Putamen (tissue), 1 donor: ENCODE measurements at places on chromosomes 4 and X.

- DNase-seq: peak; percentile 58
Measured at GRCh38 chr4:16226816-16227461, 668 bp upstream of the TAPT1 start.

DNA sequence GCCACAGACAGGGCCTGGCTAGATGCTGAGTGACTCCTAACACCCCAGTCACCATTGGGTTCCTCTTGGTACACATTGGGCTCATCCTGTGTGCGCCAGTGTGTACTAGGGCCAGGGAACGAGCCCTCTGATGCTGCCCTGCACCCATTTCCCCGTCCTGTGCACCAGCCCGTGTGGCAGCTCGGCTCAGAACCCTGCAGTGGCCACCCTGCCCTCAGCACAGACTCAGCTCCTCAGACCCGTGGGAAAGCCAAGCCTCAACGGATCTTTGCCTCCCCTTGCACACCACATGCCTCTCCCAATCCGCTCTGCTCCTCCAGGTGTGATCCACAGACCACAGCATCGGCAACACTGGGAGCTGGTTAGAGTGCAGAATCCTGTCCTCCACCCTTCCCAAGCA, 38.6 kb downstream of the EVC start:
- DNase-seq: no peak

DNA sequence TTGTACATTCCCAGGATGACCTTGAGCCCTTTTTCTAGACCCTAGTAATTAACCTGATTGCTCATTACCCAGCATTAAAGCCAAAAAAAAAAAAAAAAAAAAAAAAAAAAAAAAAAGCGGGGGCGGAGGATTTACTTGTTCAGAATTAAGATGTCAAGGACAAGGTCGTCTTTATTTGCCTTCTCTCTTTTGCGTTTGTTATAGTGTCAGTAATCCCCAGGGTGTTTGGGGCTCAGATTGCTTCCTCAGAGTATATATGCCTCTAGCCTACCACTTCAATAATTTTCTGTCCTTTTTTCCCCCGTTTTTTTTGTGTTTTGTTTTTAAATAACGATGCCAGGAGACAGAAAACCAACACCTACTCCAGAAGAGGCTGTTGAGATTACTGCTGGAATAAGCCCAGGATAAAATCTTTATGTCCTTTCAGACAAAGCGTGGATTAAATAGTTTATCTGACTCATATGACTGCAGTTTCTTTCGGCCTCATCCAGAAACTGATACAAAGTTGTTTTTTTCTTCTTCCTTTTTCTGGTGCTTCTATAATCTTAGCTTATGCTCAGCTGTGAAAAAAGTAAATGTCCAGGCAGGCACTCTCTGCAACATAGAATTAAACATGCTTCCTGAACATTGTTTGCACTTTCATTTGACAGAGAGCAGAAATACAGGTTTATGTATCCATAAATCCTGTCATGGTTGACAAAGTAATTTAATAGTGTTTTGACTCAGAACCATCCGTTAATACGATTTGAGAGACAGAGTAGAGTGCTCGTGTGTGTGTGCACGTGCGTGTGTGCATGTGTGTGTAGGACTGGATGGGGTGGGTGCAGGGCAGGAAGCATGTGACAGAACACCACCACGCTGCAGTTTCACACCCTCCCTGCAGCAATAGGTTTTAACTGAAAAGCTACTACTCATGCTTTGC, 138.6 kb downstream of the AFF1 start:
- DNase-seq: no peak

- DNase-seq: no peak
Measured at GRCh38 chr4:25687773-25688172, 32.1 kb downstream of the SLC34A2 start.

DNA sequence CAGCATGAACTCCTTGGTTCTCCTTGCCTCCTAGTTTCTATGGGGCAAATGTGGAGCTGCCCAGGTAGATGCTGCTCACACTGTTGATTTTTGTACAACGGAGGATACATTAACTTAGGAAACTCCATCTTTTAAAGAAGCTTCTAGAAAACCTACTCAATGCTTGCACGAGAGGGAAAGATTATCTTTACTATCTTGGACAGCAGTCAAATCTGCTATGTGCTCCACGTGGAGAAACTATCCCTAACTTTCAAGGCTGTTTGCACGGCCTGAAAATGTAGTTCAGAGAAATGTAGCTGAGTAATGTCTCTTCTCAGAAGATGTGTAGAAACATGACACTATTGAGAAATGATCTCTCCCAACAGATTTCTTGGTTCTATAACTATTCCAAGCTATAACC, 1530.9 kb upstream of the PABPC4L start:
- DNase-seq: no peak

DNA sequence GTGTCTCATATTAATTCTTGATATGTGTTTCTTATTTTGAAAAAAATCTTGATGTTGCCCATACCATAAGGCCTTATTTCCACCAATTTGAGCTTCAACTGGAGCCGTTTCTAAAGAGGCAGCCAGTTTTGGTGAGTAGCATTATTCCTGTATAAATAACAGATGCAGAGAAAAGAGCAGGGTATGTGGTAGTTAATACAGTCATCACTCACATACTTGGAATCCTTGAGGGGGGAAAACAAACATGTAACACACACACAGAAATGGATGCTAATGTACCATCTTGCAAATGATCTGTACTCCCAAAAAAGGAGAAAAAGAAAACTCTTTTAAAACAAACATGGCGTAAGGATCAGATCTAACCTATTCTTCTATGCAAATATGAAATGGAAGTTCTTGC, 389.7 kb downstream of the GPM6A start:
- DNase-seq: no peak

- DNase-seq: no peak
Measured at GRCh38 chr4:99965674-99966350, 15.7 kb upstream of the H2AZ1 start.

DNA sequence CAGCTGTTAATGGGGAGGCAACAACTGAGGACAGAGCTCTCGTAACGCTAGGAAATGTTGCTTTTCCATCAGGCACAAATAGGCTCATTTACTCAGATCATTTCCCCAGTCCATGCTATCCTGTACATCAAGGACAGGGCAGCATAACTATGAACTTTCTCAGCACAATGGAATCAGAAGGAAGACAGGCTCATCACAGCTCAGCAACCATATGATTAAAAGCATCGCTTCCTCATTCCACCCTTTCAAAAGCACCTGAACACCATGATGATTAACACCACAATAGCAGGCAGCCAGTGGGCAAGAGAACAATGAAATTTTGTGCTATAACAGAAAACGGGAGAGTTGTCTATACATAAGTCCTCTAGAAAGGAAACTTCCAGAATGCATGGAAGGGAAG, 297.8 kb downstream of the ZNF674 start:
- DNase-seq: no peak

DNA sequence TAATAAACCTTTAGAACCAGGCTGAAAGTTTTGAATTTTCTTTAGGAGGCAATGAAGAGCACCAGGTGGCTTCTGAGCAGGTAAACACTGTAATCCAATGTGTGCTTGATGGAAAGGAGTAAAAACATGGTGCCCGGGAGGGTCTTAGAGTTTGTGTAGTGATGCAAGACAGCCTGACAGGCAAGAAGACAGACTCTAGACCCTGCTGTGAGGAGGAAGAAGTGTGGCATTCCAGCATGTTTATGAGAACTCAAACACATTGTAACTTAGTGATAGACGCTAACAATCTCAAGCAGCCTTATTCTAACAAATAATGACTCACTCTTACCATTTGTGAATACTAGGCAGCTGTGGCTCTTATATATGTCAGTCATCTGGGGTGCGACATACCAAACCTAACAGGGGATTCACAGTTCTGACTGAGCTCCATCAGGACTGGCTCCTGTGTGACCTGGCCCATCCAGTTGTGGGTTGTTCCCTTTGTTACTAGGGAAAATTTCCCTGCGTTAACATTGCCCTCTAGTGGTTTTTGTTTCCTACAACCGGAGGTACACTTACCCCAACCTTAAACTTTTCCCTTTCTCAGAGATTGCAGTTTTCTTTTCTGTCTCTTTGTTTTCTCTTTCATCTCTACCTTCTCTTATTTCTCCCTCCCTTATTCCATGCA, 53.8 kb downstream of the VSIG4 start:
- DNase-seq: peak; percentile 3

- no peak for DNase-seq
Measured at GRCh38 chrX:115988825-115989224, 181.7 kb upstream of the AGTR2 start.

DNA sequence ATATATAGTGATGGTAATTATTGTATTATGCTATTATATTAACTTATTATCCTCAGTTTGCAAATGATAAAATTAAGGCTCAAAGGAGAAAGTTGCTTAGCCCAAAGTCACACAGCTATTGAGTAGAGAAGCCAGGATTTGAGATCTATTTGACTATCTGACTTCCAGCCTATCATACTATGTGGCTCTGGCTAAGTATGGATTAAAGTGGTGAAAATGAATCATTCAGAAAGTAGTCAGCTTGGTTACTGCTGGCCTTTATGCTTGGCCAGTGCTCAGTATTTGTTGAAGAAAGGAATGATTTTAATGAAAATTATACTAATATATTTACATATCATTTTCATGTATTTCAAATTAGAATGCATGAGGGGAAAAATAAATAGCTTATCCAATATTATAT, 219.8 kb downstream of the SHROOM3 start:
- no peak for DNase-seq

- DNase-seq: no peak
Measured at GRCh38 chrX:15298201-15298600, 17.2 kb downstream of the ASB11 start.

- DNase-seq: no peak
Measured at GRCh38 chrX:134669378-134670098, 11.3 kb upstream of the PLAC1 start.

- no peak for DNase-seq
Measured at GRCh38 chr4:115126491-115126890, 13.1 kb upstream of the NDST4 start.

GRCh38 chr4:3317656-3318211, 24.9 kb downstream of the RGS12 start:
- no peak for DNase-seq

GRCh38 chr4:67141586-67141985, 403.7 kb downstream of the CENPC start:
- DNase-seq: no peak

GRCh38 chr4:112645541-112646329, 8.8 kb downstream of the LARP7 start:
- no peak for DNase-seq

- no peak for DNase-seq
Measured at GRCh38 chr4:10947898-10948297, 263.3 kb upstream of the CLNK start.

GRCh38 chr4:111210595-111210994, 587.7 kb upstream of the PITX2 start:
- no peak for DNase-seq

GRCh38 chr4:155889031-155889793, 14.3 kb upstream of the TDO2 start:
- DNase-seq: no peak

DNA sequence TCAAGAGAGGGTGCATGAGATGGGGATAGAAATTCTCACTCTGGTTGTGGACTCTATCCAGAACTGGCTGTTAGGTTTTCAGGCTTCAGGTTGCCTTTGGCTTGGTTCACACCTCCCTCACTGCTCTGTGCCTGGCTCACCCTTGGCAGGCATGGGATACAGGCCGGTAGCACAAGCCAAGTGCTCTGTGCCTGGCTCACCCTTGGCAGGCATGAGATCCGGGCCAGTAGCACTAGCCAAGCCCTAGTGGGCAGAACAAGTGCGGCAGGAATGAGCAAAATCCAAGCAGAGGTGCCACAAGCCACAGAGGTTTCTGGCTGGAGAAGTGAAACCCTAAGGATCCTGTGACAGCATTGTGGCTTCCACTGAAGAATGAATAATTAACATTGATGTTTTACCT, 1642.3 kb downstream of the C4orf33 start:
- DNase-seq: peak; percentile 1

- DNase-seq: no peak
Measured at GRCh38 chr4:77073981-77074380, 1.8 kb downstream of the CCNI start.

- DNase-seq: peak; percentile 45
Measured at GRCh38 chrX:129726307-129727111, 12.3 kb upstream of the XPNPEP2 start.

- DNase-seq: no peak
Measured at GRCh38 chr4:141580523-141580922, 55.9 kb upstream of the IL15 start.

GRCh38 chrX:23907498-23908218, at the start of the genes APOO and CXorf58:
Gene APOO, minus strand, starts transcription at chrX:23907938. Its CDS starts 236 bp downstream, at chrX:23907702.
Gene CXorf58, plus strand, starts transcription at chrX:23908006. Its CDS starts 2,297 bp downstream, at chrX:23910303.
- peak; percentile 91 for DNase-seq

DNA sequence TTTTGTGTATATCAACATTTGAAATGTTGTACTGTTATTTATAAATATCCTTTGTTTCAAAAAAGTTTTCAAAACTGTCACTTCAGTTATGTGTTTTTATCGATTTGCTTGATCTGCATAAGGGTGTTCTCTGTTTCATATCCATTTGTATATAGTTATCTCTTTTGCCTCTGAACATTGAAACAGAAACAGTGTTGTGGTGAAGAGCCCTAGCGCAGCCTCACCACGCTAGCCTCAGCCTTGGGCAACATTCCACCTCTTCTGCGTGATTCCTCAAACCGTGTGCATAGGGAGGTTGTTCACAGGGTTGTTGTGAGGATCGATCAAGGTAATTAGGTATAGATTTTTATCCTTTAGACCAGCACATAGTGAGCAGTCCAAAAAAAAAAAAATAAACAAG, 287.0 kb upstream of the GALNT7 start:
- DNase-seq: no peak

DNA sequence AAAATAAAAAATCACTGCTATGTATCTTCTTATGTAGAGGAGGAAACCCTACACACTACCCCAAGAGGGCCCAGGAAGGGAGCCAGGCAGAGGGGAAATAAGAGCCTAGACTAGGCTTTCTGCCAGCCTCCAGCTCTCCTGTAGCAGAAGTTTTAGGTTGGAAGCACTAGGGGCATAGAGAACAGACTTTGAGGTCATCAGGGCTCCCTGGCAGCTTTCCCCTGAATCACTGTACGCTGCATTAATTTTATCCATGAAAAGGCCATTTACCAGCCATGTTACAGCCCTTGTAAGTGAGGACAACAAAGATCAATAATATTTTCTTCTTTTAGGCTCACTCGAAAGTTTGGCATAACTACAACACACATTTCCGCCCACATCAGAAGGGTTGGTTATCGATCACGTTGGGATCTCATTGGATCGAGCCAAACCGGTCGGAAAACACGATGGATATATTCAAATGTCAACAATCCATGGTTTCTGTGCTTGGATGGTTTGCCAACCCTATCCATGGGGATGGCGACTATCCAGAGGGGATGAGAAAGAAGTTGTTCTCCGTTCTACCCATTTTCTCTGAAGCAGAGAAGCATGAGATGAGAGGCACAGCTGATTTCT, 24.7 kb downstream of the RPL9 start:
- DNase-seq: no peak

- no peak for DNase-seq
Measured at GRCh38 chr4:100569196-100569595, 51.4 kb upstream of the EMCN start.

GRCh38 chr4:70570796-70571195, 21.3 kb upstream of the AMBN start:
- DNase-seq: no peak

- no peak for DNase-seq
Measured at GRCh38 chrX:15301924-15302323, 13.5 kb downstream of the ASB11 start.
